ENCODE measurements at places on chromosomes 13 and 19. TPM values are rescaled to one million over a fixed set of nuclear protein-coding genes. Genes with fewer than 3 reads are reported as not detected.

The ZNF729 gene
- not detected for total RNA-seq

The IFNL1 gene
- total RNA-seq, result not detected

The SPIB gene
- not detected for total RNA-seq

The TMPRSS9 gene
- not detected for total RNA-seq

The AMER2 gene
- total RNA-seq, result not detected

The USHBP1 gene
- total RNA-seq, result not detected

The URAD gene
- not detected for total RNA-seq

The CBLC gene
- total RNA-seq, result not detected

The KIR3DL1 gene
- not detected for total RNA-seq

The IGFL1 gene
- not detected for total RNA-seq

The ZNF548 gene
- 14.5 TPM for total RNA-seq

The ZNF649 gene
- 8.7 TPM for total RNA-seq

The CRB3 gene
- not detected for total RNA-seq

The PLPP2 gene
- total RNA-seq, result not detected

The PALM3 gene
- 0.38 TPM for total RNA-seq

The PBX4 gene
- total RNA-seq, result 1.1 TPM

The LGI4 gene
- not detected for total RNA-seq

The ANGPTL8 gene
- total RNA-seq, result not detected

The GPR18 gene
- total RNA-seq, result not detected

The FPR2 gene
- 0.40 TPM for total RNA-seq

The CYP4F8 gene
- total RNA-seq, result not detected

The ZNF665 gene
- total RNA-seq, result not detected

The CCDC61 gene
- total RNA-seq, result 9.4 TPM

The PGLYRP1 gene
- total RNA-seq, result not detected

The PPP1R37 gene
- total RNA-seq, result 46.2 TPM

The SELENOV gene
- total RNA-seq, result not detected

The HCST gene
- total RNA-seq, result not detected

The ATP1A3 gene
- 0.19 TPM for total RNA-seq

The ZNF486 gene
- 3.0 TPM for total RNA-seq

The ZNF557 gene
- 8.1 TPM for total RNA-seq

The USP12 gene
- total RNA-seq, result 26.8 TPM

The CGB7 gene
- total RNA-seq, result 1.5 TPM

The ZIC2 gene
- not detected for total RNA-seq

The CLEC17A gene
- not detected for total RNA-seq

The KLK8 gene
- total RNA-seq, result not detected

The KIR2DL3 gene
- not detected for total RNA-seq

The EFNB2 gene
- 10.1 TPM for total RNA-seq

The STAP2 gene
- 2.9 TPM for total RNA-seq

The TICAM1 gene
- total RNA-seq, result 2.9 TPM
